Astrocyte (in vitro differentiated cells and primary cell): ENCODE measurements at places on chromosomes 6 and 20. TPM values are rescaled to one million over a fixed set of nuclear protein-coding genes. Genes with fewer than 3 reads are reported as not detected.

GRCh38 chr6:151796842-151797530 is 10.5 kb upstream of the ESR1 start:
- no peak for DNase-seq

Gene TFAP2A
- 2.1 and 6.6 TPM in 2 replicates for total RNA-seq

DNA sequence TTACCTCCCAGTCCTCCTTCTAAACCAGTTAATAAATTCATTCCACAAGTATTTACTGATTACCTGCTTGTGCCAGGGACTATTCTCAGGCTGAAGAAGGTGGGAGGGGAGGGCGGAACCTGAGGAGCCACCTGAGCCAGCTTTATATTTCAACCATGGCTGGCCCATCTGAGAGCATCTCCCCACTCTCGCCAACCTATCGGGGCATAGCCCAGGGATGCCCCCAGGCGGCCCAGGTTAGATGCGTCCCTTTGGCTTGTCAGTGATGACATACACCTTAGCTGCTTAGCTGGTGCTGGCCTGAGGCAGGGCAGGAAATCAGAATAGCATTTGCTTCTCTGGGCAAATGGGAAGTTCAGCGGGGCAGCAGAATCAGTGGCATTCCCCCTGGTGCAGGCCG is 4.9 kb upstream of the AAR2 start:
- DNase-seq: no peak

- DNase-seq: no peak
These were observed 178.7 kb downstream of the GJA1 start for GRCh38 chr6:121614115-121614514.

- DNase-seq: no peak
These were observed 145.1 kb upstream of the CCN2 start for GRCh38 chr6:132096245-132096644.

GRCh38 chr6:163532526-163533078 is 118.1 kb downstream of the QKI start:
- no peak for DNase-seq

DNA sequence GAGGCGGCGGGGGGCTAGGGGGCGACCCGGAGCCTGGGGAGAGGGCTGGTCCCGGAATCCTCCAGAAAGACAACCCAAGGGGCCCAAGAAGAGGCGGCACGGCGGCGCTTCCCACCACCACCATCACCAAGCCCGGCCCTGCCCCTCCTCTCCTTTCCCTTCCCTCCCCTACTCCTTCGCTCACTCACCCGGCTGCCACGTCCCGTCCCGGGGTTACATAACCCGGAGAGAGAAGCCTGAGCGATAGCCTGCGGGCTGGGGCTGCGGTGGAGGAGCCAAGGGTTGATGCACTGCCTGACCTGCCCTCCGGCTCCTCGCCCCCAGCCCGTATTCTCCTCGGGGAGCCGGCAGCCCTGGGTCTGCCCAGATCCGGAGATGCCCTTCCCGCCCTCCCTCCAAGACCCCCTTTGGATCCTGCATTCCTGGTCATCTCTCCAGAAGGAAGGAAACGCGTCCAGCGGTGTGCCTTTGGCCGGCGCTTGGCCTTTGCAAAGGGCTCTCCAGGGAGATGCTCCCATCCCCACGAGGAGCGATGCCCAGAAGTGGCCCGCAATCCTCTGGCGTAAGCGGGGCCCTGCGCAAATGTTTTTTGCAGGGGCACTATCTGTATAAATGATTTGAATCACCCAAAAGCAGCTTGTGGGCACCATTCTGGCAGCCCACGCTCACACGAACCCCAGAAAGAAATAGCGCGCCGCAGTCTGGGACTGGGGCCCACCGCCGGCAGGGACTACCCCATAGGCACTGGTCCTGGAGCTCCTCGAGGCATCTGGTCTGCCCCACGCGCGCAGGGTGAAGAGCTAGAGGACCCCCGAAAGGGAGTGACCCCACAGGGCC is 4.6 kb upstream of the CPXM1 start:
- no peak for DNase-seq

Gene XKR7
- total RNA-seq: 0.36 and 0.48 TPM in 2 replicates

GRCh38 chr6:84718038-84718955 is 46.1 kb downstream of the TBX18 start:
- no peak for DNase-seq

GRCh38 chr6:105200133-105200730 is 20.4 kb upstream of the POPDC3 start:
- DNase-seq: no peak

Gene HLA-DQB1
- total RNA-seq: 3.7 and 4.1 TPM in 2 replicates
